NB4 (cell line): ENCODE measurements at places on chromosomes 11 and 22.
A peak's percentile ranks its signal among the peaks of the same experiment; 100 is the strongest.

DNA sequence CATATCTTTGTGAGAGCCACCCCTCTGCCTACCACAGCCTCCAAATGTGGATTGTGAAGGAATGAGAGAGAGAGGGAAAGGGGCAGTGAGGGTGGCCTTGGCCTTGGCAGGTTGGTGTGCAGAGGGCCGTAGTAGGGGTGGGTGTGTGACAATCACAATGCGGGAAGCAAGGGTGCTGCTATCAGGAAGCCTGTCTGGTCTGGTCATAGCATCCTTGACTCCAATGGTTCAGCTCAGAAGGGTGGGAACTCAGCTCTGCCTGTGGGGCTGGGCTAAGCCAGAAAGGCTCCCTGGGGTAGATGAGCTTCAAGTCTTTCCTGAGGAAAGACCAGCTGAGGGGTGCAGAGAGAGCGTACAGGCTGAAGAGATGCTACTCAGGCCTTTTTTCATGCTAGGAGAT, 72.7 kb downstream of the RRM1 start:
- no peak for DNase-seq

DNA sequence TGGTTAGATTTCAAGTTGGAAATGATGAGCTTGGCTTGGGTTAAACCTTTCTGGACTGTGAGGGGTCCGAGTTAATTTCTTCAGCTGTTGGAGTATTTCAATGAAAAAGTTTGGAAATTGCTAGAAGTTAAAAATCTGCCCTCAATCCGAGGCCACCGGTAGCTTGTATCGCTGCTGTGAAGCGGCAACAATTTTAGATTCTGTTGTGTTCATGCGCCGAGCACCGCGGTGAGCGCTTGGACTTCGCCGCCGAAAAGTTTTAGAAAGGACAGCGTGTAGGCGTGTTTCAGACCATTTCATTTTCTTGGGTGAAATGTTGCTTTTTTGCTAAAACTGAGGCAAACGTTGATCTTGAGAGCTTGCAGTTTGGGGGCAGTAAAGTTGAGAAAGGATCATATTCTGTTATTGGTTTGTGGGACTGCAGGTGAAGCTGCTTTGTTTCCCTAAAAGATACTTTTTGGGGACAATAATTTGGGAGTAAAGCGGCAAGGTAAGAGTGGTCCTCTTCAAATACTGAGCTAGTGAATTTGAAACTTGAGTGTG, 928 bp downstream of the FBXO7 start:
- peak; percentile 67 for DNase-seq

DNA sequence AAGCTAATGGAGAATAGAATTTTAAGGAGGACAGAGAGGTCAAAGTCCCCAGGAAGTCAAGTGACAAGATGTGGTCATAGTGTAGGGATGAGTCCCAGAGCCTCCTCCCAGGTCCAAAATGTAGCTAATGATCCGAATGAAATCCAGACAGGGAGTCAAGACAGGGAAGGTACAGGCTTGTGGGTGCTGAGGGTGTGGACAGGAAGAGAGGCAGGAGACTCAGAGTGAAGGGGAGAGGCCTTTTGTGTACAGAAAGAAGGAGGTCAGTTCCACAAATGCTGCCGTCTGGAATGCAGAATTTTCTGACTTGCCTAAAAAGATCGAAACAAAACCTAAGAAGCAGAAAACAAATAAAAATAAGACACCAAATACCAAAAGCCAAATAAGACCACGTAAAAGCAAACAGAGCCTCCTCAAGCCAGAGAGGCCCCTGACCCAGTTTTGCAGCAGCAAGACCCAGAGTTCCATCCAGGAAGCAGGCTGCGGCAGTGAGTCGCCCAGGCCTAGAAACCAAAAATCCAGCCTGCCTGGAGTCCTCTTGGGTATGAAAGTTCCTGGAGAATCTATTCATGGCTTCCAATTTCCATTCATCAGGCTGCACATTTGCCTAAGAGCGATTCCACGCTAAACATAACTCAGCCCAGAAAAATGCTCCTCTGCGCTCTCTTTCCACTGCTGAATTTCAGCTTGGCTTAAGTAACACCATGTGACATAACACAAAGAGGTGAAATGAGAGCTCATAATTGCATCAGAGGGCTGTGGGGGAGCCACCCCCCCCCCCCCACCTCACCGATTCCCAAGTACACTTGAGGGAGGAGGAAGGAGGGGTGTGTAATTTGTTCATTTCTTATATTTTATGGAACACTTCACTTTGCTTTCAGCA, 71.2 kb downstream of the KIRREL3 start:
- peak; percentile 21 for DNase-seq

GRCh38 chr11:102307727-102308038, 9.6 kb upstream of the BIRC3 start:
- no peak for DNase-seq

- no peak for DNase-seq
Measured at GRCh38 chr11:94025690-94026394, 4.7 kb downstream of the HEPHL1 start.

- no peak for DNase-seq
Measured at GRCh38 chr11:88402784-88403183, 65.2 kb upstream of the CTSC start.

GRCh38 chr11:79896258-79896657, 455.4 kb upstream of the TENM4 start:
- no peak for DNase-seq

DNA sequence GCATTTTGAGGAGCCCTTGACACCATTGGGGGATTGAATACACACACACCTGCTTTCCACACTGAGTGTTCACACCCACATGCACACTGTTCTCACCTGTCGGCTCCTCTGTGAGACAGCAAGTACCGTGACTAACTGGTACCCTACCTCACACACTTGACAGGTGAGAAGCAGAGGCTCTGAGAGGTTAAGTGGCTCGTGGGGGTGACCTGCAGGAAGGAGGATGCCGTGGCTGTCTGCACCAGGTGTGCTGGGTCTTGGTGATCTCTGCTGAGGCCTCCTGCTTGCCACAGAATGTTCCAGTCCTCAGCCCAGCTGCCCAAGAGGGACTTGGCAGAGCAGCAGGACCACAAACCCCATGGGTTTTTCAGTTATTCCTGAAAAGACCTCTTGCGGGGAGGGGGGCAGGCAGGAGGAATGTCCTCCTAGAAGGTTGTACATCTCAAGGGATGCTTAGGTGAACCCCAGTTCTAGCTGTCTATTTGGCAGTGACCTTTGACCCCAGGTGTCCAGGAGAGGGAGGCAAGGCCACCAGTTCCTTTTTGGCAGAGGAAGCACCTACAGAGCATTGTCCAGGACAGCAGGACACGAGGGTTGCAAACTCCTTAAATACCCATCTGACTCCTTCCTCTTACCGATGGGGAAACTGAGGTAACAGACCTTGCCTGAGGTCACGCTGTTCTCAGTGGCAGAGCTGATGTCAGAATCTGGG, 66.0 kb downstream of the SHISAL1 start:
- DNase-seq: no peak

GRCh38 chr11:62333768-62334167, 3.5 kb upstream of the ASRGL1 start:
- no peak for DNase-seq
